ENCODE measurements at places on chromosomes 2 and 18.
A peak's percentile ranks its signal among the peaks of the same experiment; 100 is the strongest.

DNA sequence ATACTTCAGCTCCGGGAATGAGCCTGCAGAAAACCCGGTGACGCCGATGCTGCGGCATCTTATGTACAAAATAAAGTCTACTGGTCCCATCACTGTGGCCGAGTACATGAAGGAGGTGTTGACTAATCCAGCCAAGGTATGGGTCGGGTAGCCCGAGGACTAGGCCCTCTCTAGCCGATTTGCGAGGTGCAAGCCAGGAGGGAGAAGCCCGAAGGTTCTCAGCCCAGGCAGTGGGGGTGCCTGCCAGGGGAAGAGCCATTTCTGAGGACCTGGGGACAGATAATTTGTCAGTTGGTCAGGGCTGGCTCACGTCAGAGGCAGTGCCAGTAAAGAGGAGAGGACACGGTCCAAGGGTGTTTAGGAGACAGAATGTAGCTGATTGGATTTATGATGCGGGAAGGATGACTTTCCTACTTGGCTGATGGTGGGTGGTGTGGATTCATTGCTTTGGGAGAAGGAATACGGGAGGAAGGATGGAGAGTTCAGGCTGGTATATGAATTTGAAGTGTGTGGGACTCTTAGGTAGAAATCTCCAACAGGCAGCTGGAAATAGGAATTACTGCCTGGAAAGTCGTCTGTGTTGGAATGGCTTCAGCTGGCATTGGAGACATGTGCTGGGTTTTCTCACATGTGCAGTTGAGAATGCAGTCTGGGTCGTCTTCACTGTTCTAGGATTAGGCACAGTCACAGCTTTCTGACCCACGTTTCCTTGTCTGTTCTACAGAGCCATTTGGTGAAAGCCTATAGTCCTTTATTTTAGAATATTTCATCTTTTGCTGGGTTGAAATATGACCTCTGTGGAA is 874 bp downstream of the NDUFAF7 start:
- no peak for DNase-seq

DNA sequence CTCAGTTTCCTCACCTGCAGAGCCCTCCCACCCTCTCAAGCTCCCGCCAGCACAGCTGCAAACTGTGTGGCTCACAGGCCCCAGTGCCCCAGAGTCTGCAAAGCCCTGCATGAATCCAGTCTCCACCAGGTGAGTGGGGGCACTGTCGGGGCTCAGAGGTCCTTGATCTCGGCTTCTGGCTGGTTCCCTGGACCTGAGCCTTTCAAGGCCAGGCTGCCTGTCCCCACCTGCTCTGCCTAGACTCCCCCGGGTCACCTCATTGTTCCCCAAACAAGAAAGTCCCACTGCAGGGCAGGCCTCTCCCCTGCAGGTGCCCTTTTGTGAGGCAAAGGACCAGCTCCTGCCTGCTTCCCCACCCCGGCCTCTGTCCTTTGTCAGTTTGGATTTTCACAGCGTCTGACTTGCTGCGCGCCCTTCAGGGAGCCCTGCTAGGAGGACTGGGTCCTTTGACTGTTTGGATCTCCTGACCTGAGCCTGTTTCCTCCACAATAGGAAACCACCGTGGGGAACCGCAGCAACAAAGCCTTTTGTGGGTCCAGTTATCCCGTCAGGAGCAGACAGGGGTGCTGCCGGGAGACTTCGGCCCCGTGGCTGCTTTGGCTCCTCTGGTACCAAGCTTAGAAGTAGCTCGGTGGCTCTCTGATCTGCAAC is 200.5 kb upstream of the HDAC4 start:
- DNase-seq, result no peak

DNA sequence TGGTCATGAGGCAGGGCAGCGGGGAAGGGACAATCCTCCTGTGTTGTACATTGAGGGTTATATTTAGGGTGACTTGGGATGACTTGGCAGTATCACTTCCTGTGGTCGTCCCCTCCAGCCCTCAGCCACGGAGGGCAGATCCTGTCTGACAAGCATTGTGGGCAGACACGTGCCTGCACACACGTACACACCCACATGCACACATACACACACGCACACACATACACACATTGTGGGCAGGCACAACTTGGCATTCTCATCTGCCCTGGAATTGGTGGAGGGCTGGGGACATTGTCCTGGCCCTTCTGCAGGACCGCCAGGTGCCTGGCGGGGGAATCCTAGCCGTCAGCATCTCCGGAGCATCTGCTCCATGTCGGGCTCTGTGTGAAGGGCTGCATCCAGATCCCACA is 47.6 kb downstream of the ODC1 start:
- no peak for DNase-seq

DNA sequence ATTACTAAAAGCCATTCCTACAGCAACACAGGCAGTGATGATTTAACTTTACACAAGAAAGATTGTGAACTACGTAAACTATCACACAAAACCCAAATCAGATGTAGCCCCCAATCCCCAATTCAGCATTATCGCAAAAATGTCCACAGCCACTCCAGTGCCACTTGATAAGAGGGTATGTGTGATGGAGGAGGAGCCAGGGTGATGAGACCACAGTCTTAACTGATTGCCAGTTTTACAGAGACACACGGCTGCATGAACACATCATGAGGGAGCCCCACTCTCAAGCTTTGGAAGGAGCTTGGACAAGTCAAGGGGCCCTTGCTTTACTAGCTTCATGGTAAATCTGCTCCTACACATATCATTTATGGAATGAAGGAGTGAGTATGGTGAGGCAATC is 116.0 kb downstream of the FAM161A start:
- no peak for DNase-seq

DNA sequence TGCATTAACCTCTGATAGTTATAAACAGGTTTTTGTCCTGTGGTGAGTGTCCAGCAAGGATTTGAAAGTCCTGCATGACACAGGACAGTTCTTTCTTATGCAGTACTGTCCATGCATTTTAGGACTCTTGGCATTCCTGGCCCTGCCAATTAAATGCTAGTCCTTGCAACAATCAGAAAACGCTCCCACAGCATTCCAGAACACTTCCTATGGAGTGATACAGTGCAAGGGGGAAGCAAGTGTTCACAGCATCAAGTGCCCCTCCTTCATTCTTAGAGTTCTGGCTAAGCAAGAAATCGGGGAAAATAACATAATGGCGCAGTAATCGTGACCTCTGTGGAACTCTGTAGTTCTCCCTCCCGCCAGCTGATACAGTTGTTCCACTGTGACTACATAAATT is 62.9 kb downstream of the ARHGAP28 start:
- DNase-seq, result no peak

GRCh38 chr2:234258562-234259141 is 208.2 kb downstream of the SPP2 start:
- no peak for DNase-seq

- peak; percentile 49 for DNase-seq
These were observed 102.2 kb upstream of the ASB18 start for GRCh38 chr2:236366397-236366796.

DNA sequence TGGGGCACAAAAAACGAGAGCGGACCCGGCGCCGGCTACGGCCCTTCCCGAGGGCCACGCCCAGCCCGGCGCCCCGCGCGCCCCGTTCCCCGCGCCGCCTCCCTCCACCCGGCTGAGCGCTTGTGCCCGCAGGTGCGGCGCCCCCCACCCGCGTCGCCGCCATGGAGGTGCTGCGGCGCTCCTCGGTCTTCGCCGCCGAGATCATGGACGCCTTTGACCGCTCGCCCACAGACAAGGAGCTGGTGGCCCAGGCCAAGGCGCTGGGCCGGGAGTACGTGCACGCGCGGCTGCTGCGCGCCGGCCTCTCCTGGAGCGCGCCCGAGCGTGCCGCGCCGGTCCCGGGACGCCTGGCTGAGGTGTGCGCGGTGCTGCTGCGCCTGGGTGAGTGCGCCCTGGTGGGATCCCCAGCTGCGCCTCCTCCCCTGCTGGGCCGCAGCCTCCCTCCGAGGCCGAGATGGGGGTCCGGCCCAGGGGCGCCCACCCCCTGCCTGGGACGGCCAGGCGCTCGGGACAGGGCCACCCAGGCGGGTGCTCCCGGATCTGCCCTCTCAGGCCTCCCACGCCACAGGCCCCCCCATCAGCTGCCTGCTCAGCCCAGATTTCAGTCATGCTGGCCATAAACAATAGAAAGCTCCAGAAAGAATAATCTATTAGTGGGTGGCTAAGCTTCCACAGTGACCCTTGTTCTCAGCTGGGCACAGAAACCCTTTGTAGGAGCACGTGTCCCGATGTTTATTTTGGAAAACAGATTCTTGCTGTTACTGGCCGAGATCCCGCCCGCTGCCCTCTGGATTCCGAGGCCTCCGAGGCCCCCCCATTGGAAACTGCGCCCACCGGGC is 997 bp downstream of the BOK start:
- no peak for DNase-seq

DNA sequence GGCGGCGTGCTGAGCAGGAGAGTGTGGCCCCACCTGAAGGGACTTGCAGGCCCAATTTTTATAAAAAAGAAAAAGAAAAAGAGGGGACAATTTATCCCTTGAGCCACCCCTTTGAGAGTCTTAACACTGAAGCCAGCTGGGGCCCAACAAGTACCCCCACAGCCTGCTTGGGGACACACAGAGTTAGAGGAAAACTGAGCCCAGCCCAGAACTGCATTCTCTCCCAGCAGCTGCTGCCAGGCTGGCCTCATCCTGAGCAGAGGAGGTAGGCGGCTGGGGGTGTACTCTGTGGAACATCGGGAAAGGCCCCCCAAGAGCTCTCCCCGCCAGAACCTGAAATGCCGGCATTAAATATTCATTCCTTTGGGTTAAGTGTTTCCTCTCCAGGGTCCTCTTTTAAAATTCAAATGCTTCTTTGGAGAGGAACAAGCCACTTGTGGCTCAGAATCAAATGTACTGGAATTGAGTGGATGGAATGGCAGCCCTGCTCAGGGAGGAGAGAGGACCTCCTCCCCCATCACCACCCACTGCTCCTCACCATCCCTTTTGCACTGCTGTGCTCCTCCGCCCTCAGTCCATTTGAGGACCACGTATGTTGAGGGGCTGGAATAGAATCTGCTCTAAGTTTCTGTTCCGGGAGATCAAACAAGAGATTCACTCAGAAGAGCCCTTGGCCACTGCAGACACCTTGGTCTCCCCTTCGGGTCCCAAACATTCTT is 45.6 kb downstream of the C1QL2 start:
- DNase-seq, result no peak

- DNase-seq, result no peak
These were observed 130.0 kb downstream of the SH3RF3 start for GRCh38 chr2:109258905-109259540.

- DNase-seq, result no peak
These were observed 22.6 kb downstream of the HDAC4 start for GRCh38 chr2:239378021-239378917.

DNA sequence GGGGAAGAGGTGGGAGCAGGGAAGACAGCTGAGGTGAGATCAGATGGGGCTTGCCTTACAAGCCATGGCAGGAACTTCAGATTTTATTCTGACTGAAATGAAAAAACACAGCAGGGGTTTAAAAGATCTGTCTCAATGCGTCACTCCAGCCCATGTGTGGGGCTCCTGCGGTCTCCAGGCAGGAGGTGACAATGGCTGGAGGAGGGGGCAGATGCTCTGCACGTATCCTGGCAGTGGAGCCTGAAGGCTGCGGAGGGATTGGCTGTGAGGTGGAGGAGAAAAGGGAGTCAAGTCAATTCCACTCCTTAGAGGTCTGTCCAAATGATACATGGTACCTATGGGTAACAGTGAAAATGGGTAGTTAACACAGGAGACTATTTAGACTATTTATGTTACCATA is 40.5 kb upstream of the KIDINS220 start:
- no peak for DNase-seq
